ENCODE measurements at places on chromosomes 16 and 17. TPM values are rescaled to one million over a fixed set of nuclear protein-coding genes. Genes with fewer than 3 reads are reported as not detected.

GRCh38 chr16:9854675-9855074 lies 327.6 kb downstream of the GRIN2A start:
- DNase-seq: no peak

DNA sequence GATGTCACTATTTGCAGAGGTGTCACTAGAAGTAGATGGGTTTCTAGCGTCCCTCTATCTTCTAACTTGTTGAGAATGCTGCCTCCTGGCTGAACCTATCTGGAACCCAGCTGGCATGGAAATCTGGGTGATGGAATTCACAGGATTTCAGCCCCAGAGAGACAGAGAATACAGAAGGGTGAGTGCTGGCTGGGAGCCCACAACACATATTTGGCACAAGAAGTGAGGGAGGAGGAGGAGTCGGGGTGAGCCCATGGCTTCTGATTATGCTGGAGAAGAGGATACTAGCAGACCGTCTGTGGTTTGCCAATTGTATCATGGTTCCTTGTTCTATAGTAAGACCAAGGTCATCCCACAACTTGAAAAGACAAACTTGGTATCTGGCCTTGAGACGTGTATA lies 557.8 kb upstream of the SALL1 start:
- DNase-seq: no peak

GRCh38 chr17:31052187-31052889 lies 42.4 kb upstream of the NF1 start:
- DNase-seq: peak; percentile 33

DNA sequence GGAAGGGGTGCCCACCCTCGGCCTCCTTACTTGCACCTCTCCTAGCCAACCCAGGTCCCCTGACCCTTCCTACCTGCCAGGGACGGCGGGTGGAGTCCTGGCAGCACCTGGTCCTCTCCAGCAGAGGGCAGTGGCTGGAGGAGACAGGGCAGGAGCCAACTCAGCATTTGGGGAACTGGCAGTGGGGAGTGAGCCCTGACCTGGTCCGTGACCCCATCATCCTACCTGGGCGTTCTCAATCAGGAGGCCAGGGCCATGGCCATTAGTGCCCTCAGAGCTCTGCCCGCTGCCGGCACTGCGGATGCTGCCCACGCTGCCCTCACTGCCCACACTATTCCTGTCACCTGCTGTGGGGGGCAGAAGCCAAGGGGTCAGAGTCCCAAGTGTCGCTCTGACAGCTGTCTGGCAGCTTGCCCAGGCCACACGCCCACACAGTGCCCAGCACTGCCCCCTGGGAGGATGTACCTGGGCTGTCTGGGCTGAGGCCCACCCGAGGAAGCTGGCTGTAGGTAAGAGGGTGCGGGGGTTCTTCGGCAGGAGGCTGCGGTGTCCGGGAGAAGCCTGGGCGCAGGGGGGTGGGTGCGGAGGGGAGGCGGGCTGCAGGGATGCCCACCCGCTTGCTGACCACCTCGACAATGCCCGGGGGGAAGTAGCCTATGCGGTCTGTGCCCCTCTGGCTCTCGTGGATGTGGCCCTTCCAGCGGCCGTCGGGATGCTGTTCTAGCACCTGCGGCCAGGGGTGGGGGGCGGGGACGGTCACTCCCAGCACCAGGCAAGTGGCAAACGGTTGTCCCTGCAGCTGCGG lies 10.8 kb downstream of the CASKIN2 start:
- no peak for DNase-seq

DNA sequence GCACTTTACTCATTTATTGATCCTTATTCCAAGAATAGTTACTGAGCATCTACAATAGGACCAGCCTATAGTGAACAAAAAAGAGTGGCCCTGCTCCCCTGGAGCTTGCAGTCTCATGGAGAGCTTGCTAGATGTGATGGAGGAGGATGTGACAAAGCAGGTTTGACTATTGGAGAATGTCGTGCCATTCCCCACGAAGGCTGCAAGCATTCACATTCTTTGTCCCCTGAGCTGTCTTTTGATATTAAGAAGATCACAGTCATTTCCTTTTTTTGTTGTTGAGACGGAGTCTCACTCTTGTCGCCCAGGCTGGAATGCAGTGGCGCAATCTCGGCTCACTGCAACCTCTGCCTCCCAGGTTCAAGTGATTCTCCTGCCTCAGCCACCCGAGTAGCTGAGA lies 115.0 kb upstream of the ADAMTS18 start:
- no peak for DNase-seq

- no peak for DNase-seq
Measured at GRCh38 chr17:41547378-41547841, 19.3 kb upstream of the KRT19 start.

HP gene
- not detected for total RNA-seq

PPP1R1B gene
- total RNA-seq: 259 TPM
